ENCODE measurements at places on chromosomes 2 and 18.

DNA sequence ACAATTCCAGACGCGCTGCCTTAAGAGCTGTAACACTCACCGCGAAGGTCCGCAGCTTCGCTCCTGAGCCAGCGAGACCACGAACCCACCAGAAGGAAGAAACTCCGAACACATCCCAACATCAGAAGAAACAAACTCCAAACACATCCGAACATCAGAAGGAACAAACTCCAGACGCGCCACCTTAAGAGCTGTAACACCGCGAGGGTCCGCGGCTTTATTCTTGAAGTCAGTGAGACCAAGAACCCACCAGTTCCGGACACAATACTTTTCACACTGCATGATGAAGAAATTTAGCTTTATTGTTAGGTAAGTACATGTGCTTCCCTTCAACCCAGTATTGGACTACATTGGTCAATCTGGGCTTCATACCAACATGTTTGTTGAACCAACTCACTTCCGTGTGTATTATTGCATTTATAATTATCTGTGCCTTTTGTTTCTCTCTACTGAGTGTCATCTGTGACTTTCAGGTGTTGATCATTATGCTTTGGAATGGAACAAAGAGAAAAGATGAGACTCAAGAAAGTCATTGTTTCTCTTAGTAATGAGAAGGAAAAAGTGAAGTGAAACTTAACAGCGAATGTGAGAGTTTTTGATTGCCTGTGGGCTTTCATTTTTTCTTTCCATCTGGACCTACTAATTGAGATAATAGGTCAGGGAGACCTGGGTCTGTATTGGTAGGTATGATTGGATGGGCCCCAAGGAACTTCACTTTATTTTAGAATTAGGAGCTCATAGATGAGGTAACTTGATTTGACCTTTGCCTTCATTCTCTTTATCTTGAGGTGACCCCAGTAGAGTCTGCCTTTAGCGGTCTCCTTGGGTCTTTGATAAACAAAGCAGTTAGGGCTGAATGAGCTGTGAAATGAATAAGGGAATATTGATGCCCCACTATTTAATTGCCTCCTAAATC is 76.1 kb upstream of the CAVIN2 start:
- DNase-seq = no peak

DNA sequence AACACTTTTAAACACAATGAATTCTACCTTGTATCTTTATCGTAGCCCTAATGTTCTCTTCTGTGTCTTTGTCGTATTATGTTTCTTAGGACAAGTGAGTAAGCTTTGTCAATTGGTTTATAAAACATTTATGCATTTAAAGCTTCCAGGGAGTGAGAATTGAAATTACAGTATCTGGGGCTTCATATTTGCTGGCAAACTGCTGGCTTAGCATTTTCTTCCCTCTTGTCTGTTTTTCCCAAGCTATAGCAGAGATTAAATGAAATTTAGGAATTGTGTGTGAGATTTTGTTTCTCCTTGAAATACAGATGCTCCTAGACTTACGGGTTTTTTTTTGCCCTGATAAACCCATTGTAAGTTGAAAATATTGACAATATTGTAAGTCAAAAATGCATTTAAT is 73.3 kb downstream of the FMNL2 start:
- DNase-seq = no peak

DNA sequence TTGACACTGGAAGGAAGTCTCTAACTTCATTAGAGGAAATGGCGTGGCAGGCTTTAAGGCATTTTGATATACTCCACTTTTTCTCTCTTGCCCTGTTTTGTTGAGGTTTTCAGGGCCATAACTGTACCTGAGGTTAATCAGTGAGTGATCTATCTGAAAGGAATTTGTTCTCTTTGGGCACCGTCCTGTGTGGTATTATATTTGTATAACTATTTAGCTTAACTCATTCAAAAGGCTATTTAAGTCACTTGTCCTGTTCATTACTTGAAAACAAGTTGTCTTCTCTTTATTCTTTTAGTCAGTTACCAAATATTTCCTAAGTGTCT is 180.4 kb downstream of the NEDD4L start:
- DNase-seq = no peak

- DNase-seq = no peak
Observed at GRCh38 chr2:100270381-100271146, 51.7 kb downstream of the LONRF2 start.

DNA sequence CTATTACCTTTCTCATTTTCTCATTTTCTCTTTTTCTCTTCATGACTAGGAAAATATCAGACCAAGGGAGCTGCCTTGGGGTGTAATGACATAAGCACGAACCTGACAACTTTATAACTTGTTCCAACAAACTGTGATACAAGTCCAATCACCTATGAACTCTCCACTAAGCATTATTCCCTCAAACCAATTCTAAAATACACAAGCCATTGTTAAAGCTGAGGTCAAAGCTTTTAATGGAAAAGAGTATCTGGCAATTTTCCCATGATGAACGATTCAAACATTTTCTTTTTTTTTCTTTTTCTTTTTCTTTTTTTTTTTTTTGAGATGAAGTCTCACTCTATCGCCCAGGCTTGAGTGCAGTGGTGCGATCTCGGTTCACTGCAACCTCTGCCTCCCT is 48.4 kb upstream of the NARS1 start:
- no peak for DNase-seq

GRCh38 chr2:205836477-205837221 is 154.3 kb downstream of the NRP2 start:
- no peak for DNase-seq

GRCh38 chr18:78789850-78790249 is 189.8 kb upstream of the SALL3 start:
- DNase-seq = no peak

- no peak for DNase-seq
Observed at GRCh38 chr2:242085941-242086621, 216.6 kb downstream of the RTP5 start.

DNA sequence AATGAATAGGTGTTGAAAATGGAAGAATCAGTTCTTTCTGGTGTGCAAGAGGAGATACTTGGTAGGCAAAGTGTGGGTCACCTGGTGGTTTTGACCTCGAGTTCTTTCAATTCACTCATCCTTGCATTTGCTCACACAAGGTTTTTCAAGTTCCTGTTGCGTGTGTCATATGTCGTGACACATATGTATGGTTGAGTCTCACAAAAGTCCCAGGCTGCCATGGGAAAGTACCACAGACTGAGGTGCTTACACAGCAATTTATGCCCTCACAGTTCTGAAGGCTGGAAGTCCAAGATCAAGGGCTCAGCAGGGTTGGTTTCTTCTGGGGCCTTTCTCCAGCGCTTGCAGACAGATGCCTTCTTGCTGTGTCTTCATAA is 64.4 kb downstream of the NCK2 start:
- peak; percentile 52 for DNase-seq

GRCh38 chr2:189854187-189854586 is 69.9 kb downstream of the PMS1 start:
- DNase-seq = no peak

- DNase-seq = no peak
Observed at GRCh38 chr18:37561986-37562385, 3.6 kb downstream of the CELF4 start.

- no peak for DNase-seq
Observed at GRCh38 chr2:216589791-216590190, 43.4 kb upstream of the IGFBP2 start.

DNA sequence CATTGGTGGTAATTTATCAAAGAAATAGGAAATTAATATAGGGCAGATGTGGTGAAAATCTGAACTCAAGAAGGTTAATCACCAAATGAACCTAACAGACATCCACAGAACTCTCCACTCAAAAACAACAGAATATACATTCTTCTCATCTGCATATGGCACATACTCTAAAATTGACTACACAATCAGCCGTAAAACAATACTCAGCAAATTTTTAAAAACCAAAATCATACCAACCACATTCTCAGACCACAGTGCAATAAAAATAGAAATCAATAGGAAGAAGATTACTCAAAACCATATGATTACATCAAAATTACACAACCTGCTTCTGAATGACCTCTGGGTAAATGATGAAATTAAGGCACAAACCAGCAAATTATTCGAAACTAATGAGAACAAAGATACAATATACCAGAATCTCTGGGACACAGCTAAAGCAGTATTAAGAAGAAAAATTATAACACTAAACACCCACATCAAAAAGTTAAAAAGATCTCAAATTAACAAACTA is 31.0 kb downstream of the RBM43 start:
- DNase-seq = no peak

- no peak for DNase-seq
Observed at GRCh38 chr2:162063281-162063680, 10.7 kb downstream of the DPP4 start.

Measured in T-helper 2 cell treated with Interferon-gamma antibody and Interleukin-4, amounts not matched to agents 5 μg/mL and 100 μg/mL, for 36 hours (primary cell).